ENCODE measurements at places on chromosomes 4 and X. TPM values are rescaled to one million over a fixed set of nuclear protein-coding genes. Genes with fewer than 3 reads are reported as not detected.

GABRE gene
- 54.4 TPM for total RNA-seq

HS3ST1 gene
- 14.2 TPM for total RNA-seq

ABCB7 gene
- 21.3 TPM for total RNA-seq

KIT gene
- total RNA-seq = 0.07 TPM

FAT4 gene
- total RNA-seq = 1.4 TPM

VEGFD gene
- total RNA-seq = 0.21 TPM

MAP7D2 gene
- 0.64 TPM for total RNA-seq

RBM46 gene
- 0.34 TPM for total RNA-seq

CFAP47 gene
- total RNA-seq = 0.07 TPM

ADH1B gene
- total RNA-seq = not detected

SLC25A53 gene
- 3.4 TPM for total RNA-seq

AGA gene
- total RNA-seq = 76.7 TPM
